ENCODE measurements at places on chromosomes 6 and 20. TPM values are rescaled to one million over a fixed set of nuclear protein-coding genes. Genes with fewer than 3 reads are reported as not detected.

DNA sequence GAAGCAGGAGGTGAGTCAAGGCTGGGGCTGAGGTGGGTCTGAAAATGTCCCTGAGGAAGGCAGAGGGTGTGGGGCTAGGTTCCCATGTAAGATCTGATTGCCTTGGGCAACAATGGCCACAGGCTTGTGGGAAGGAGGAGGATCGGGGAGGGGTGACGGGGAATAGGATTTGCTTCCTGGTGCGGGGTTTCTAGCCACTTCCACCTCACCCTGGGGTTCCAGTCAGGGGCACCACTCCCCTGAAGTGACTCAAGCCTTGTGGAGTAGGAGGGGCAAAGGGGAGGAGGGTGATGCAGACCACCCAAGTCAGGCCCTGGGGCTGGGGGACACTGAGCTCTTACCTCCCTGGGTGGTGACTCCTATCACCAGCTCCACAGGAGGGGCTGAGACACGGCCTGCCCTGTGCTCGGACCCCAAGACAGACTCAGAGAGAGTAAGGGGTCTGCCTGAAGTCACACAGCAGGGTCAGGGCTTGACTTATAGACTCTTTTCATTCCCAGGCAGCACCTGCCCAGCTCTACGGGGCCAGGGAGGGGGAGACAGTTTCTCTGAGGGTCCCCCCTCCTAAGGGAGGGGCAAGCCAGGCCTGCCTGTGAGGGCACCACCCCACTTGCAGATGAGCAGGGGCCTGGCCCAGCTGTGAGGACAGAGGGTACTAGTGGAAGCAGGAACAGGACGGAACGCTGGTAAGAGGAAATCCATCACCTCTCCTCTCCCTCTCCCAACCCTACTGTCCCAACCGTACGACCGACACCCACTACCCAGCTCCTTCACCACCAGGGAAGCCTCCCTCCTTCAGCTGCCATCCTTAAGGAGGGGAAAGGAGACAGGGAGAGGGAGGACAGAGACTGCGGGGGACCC, 12.4 kb upstream of the SPDEF start:
- DNase-seq, result no peak

DNA sequence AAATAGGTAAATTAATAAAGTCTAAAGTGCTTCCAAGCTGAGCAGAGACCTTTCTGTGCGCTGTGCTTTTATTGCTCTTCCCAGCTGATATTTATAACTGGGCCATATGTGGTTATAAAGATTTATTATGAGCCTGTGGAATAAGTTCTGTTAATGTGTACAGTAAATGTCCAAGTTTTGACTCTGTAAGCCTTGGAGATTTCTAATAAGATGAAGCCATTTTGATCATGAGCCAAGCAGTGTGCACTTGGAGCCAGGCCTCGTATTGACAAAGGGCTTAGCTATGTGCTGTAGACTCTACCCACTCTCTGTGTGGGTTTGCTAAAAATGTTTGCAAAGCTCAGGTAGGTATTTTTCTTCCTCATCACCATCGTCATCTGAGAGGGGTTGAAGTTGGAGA, 361.1 kb downstream of the FOXA2 start:
- no peak for DNase-seq

DNA sequence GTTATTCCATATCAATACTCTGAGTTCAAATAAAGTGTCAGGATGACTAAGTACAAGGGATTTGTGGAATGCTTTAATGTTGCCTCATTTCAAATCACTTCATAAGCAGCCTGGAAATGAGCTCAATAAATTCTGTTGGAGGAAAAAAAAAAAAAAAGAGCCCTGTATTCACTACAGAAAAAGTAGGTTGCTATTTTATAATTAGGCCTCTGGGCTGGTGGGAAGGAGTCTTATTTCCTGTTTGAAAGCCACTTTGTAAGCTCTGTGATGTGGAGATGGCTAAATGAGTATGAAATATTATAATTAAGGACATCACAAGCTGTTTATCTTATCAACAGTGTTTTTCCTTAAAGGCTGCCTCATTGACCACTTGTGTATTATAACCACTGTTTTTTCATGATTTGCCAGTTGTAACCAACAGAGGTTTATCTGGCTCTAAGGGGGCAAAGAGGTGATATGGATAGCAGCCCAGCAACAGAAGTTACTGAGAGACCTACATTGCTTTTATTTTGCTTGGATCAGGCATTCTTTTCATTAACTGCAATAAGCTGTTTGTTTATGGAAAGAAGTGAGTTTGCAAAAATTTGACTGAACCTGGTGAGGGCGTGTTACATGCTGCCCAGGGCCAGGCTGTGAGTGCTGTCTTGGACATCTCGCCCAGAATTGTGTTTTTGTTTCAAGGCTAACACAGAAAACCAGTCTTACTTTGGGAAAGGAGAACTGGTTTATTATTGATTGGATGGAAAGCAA, 563.3 kb upstream of the MAP3K7 start:
- no peak for DNase-seq

DNA sequence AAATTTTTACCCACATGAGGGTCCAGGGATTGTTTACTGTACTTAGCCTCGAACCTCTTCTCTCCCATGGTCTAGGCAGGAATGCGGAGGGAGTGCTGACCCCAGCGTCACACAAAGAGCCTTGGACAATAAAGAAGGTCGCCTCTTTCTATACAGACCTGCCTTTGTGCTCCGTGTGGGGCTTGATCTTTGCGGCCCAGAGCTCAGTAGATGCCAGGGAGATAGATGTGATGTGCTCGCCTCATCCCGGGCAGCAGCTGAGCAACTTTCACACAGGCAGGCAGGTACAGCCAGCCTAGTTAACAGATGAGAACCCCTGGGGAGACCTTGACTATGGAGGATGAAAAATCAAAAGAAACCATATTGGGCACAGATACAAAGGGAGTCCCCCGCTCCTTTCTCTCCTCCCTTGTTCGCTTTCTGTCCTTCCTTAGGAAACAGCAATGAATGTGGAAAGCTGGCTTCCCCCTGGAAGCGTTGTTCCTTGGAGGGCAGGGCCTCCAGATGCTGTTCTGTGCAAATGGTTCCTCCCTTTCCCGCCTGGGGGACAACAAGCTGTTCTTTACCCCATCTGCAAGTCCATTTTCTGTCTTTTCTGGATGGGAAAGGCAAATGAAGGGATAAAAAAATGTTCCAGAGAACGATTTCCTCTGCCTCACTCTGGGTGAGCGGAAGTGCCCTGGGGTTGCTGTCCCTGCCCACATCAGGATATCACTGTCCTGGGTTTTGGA, 128.3 kb downstream of the OLIG3 start:
- DNase-seq, result no peak

Gene GHRH
- not detected for total RNA-seq

Gene IGF2R
- total RNA-seq, result 77.7 TPM

DNA sequence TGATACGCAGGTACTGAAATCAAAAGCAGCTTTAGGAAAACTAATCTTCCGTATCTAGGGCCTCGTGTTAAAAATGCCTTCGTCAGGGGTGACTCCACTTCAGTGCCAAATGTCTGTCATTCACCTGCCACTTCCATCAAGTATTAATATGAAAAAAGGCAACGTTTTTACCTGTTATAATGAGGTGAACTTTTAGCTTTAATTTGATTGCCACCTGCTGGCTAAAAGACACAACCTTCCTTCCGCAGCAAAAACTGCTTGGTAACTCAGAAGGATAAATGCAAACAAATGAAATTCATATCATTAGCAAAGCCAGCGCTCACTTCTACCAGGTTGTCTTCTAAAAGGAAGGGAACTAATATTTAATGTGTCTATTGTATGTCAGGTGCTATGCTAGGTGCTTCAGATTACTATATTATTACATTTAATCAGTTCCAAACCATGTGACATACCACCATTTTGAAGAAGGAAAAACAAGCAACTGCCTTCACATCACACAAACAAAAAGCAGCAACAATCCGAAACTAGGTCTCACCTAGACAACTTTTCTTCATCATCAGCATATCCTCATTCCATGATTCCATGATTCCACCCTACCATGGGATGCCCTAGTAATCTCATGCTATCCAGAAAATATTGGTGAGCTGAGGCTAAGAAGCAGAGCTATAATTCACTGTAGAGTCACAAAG, 20.6 kb upstream of the ARHGAP18 start:
- no peak for DNase-seq

All from activated naive CD8-positive, alpha-beta T cell treated with anti-CD3 and anti-CD28 coated beads for 36 hours (primary cell).